ENCODE measurements at places on chromosomes 4 and X.
A peak's percentile ranks its signal among the peaks of the same experiment; 100 is the strongest.

GRCh38 chrX:1554469-1555210, 17.7 kb upstream of the P2RY8 start:
- DNase-seq: no peak

DNA sequence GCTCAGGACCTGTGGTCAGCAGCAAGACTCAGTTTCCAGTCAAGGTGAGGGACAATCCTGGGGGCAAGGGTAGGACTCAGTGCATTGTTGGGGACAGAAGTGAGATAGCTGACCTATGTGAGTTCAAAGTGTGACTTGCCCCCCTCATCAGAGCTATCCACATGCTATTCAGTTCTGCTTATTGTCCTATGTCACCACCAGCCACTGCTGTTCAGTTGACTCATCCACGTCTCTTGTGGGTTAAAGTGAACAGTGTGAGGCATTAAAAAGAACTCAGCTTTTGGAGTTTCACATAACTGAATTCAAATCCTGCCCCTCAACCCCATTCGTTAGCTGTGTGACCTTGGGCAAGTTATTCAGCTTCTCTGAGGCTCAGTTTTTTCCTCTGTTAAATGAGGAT, 4.4 kb upstream of the APLN start:
- DNase-seq: no peak

DNA sequence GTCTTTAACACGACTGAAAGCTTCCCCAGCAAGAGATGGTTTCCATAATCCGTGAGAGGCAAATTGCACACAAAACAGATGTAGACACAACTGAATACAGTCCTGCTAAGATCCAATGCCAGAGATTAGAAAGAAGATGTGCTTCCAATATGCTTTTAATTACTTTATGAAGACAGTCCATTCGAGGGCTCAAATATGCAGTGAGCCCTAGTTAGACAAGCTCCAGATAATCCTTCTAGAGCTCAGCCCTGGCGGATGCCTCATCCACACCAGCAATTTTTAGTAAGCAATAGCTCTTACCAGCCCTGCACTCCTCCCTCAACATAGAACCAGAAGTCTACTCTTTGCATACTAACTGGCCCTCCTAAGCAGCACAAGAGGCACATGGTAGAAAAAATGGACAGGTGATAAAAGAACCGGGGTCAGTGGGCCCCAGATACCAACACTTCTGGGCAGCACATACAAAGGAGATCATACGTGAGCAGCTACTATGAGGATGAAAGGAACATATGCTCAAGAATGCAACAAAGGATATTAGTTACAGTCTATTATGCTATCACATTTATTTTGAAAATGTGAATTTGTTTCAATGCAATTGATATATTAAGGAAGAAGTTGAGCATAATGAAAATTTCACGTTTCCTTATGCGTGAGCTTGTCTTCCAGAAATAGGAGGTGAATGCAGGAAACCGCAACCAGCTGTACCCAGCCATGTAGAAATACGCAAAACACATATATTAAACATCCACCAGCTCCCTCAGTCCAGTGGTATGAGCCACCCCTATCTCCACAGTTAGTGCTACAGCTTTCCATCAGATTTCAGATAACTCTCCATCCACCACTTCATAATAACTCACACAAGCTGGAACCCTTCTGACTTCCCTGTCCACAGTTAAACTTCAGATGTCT, 34.3 kb downstream of the GPC4 start:
- DNase-seq: no peak

GRCh38 chrX:132187451-132187850, 31.8 kb downstream of the RAP2C start:
- no peak for DNase-seq

DNA sequence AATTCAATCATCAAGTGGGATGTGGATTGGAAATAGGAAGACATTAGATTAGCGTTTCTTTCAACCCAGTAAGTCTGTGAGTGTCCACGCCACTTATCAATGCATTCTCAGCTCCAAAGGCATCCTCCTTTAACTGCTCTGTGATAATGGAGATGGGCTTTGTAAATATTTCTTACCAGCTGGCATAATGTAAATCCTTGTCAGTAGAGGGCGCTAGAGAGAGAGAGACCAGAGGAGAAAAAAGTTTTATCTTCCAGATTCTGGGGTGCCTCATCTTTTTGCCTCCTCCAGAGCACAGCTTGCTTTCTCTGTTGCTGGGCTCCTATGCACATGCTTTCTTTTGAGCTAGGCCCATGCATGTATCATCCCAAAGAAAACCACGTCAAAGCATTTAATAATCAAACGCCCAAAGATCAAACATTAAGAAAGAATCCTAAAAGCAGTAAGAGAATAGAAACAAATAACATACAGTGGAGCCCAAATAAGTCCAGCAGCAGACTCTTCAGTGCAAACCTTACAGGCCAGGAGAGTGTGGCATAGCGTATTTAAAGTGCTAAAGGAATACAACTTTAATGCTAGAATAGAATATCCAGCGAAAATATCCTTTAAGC, 9.6 kb upstream of the MTMR1 start:
- DNase-seq: no peak

- no peak for DNase-seq
Measured at GRCh38 chr4:7506119-7506518, 71.4 kb upstream of the PSAPL1 start.

GRCh38 chrX:104641176-104641575, 75.2 kb downstream of the IL1RAPL2 start:
- DNase-seq: no peak

GRCh38 chr4:151930372-151930771, 169.6 kb upstream of the GATB start:
- no peak for DNase-seq

GRCh38 chr4:122930862-122931261, 8.5 kb upstream of the NUDT6 start:
- DNase-seq: no peak

DNA sequence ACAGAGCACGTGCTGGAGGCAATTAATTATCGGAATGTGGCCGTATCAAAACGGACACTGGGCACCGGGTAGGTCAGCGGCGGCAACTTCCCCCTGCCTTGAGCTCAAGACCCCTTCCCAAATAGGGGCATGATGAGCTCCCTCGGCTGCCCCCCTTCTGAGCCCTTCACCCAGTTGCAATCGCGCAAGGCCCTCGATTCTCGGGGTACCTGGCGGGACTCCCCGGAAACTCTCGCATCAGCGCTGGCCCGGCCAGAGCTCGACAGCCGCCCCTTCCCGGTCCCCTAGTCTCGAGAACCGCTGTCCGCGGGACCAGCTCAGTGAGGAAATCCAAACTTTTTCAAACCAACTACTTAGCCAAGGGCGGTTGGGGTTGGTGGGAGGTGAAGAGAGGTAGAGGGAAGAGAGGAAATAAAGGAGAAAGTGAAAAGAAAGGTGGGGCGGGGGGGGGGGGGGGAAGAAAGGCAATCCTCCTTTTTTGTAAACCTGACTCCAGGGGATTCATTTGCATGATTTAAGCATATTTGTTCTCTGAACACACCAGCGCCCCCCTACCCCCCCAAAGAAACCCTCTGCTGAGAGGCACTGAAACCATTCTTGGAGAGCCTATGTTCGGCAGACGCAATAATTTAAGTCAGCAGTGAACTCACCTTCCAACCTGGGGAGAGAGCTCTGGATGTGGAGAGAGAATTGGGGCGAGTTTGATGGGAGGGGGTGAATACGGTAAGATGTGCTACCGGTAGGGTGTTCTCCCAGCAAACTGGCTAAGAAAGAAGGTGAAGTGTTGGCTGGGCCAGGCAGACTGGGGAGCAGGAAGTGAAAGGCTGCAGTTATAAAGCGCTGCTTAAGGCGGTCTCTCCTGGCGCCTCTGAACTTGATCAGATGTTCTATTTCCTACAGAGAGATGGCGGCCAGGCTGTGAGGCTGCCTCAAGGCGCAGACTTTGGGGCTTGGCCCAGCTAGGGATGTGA, 2.0 kb upstream of the ZIC3 start:
- DNase-seq: no peak

DNA sequence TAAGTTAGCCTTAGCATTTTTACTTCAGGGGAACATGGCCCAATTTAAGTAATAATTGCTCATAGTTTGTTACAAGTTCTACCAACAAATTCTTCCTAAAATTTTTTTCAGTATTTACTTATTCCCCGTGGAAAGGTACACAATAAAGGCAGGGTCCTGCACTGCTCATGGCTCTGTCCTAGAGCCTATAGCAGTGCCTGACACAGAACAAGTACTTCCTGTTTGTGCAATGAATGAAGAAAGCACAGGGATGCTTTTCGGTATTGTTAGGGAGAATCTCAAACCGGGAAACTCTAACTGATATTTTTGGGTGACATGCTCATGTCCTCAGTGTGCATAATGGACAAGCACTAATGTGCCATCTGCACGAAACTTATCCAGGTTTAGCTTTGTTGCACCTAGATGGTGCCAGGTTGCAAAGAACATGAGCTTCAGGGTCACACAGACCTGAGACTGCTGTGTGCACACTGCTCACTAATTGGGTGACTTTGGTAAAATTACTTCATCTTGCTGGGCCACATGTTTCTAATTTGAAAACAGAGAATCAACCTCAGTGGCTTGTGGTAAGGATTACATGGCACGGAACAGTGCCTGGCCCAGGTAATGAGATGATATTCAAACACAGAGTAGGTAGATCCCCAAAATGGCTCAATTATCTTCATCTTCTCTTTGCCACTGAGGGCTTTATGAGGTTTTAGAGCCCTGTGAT, 175.8 kb upstream of the NPY2R start:
- no peak for DNase-seq

- peak; percentile 45 for DNase-seq
Measured at GRCh38 chrX:9942086-9942485, 25.1 kb upstream of the CLDN34 start.

DNA sequence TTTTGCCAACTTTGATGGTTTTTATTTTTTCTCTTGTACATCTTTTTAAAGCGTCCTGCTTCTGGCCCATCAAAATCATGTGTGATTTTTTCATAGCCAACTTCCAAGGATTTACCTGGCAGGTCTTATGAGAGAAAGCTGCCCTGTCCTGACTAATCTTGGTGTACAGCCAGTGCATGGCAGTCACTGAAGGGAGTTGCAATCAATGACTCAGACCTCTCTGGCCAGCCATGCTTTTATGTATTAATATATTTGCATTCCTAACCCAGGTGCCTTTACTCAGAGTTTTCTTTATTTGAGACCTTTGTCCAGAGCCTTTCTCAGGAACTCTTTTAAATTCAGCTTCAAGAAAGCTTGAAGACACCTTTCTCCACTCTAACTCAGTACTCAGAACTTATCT, 691.5 kb upstream of the HTR2C start:
- DNase-seq: no peak

DNA sequence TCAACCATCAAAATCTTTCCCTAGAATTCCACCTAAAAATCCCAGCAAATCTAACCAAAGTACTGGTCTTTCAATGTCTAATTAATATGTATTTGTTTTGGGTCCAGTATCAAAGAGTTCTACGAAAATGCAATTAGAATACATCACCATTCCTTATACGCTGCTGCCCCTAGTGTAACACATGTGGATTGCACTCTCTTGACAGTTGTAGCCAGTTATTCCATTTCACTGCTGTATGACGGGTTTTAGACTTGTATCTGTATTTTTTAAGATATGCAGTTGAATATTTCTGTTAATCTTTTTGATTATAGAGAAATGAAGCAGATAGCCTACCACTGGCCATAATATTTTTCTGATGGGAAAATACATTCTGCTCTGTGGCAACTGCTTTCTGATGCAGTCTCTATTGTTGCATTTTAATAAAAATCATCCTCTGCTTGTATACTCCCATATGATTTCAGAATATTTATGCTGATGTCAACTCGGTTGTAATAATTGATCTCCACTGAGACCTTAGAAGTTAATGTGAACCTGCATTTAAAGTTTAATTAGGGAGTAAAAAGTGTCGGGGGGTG, 17.1 kb upstream of the PAGE2B start:
- peak; percentile 5 for DNase-seq

DNA sequence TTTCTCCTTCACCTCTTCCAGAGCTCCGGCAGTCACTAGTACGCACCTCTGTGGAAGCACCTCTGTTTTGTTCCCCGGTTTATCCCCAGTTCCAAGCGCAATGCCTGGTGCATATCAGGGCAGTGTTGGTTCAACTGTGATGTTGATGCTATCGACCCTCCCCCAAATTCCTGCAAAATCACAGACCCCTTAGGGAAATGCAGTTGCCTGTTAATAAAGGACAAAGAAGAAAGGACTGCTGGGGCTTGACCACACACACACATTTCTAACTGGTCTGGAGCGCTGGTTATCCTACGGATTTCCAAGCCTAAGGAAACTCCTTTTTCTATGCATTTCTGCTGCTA, 530 bp upstream of the NMU start:
- no peak for DNase-seq

DNA sequence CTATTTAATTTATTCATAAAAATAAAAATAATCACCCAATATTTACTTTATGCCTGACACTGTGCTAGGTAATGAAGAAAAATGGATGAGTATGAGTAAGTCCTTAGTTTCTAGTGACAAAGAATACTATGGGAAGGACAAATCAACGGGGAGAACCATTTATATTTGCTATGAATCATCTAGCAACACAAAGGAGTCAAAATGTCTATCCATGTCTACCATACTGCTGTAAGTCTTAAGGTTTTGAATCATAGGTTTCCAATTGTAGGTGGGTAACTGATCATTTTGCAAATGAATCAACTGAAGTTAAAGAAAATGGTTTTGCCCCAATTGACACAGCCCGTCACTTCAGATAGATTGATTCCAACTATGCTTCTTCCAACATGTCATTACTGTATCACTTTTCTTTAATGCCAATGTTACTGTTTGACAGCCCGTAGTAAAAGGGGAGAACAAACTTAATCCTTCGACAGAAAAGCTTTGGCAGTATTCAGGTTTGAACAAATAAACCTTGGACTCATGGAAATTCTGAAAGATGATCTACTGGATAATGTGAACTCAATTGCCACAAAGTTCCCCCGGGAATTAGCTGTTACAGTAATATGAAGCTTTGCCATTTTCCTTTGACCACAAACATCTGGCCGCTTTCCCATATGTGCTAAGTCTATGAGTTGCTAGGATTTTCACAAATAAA, 3.2 kb downstream of the TDO2 start:
- DNase-seq: no peak

- DNase-seq: no peak
Measured at GRCh38 chrX:73239242-73239641, 24.6 kb upstream of the NAP1L2 start.

GRCh38 chrX:47560179-47560933, 649 bp upstream of the ARAF start:
- no peak for DNase-seq

DNA sequence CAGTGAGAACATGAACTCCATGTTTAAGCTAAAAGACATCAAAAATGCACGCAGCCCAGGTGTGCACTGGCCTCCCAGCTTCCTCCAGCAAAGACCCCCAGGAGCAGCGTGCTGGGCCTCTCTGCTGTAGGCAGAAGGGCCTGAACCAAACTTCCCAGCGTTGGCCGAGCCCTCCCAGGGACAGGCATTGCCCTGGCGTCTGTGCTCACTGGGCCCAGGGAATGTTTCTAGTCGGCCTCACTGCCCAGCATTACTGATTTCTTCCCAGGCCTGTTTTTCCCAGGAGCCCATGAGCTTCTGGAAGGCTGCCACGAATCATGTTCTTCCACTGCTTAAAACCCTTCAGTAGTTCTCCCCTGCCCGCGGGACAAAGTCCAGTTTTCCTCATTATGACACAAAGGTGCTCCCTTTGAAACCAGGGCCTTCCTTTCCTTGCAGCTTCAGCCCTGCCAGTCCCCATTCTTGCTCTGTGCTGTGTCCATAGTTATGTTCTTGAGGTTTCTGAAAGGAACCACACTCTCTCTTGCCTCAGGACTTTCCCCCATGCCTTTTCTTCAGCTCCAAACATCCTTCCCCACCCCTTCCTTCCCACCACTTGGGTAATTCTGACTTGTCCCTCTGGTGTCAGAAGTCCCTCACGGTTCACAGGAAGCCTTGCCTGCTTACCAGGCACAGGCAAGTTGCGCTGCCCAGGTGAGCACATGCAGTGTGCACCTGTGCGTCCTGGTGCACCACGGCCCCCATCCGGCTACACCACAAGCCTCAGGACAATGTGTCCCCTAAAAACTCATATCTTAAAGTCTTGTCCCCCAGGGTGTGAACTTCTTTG, 93.4 kb upstream of the ENPP6 start:
- no peak for DNase-seq
